AG20443 (cell line): ENCODE measurements at places on chromosomes 16 and 17.
A peak's percentile ranks its signal among the peaks of the same experiment; 100 is the strongest.

DNA sequence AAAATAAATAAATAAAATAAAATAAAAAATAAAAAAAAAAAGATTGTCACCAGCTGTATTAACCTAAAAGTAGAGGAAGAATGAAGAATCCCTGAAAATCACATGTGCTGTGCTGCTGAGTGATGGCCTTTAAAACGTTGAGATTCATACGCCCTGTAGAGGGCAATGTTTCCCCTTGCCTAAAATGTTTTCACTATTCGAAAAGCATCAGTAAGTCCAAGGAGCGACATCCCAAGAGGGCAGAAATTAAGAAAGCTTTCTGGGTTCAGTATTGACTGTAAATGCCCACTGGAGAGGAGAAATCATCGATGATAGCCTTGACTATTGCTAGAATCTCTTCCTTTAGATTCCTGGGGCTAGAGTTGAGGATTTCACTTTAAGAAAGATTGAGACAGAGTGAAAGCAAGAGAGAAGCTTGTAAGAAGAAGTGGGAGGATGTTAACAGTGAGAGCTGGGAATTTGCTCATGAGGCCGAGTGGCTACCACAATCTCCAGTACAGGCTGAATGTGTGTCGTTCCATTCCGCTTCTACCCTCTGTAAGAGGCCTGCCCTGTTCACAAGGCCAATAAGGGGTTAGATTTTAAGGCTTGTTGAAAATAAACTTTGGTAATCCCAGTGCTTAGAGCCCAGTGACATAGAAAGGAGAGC, 170.8 kb upstream of the FAM20A start:
- peak; percentile 72 for DNase-seq

DNA sequence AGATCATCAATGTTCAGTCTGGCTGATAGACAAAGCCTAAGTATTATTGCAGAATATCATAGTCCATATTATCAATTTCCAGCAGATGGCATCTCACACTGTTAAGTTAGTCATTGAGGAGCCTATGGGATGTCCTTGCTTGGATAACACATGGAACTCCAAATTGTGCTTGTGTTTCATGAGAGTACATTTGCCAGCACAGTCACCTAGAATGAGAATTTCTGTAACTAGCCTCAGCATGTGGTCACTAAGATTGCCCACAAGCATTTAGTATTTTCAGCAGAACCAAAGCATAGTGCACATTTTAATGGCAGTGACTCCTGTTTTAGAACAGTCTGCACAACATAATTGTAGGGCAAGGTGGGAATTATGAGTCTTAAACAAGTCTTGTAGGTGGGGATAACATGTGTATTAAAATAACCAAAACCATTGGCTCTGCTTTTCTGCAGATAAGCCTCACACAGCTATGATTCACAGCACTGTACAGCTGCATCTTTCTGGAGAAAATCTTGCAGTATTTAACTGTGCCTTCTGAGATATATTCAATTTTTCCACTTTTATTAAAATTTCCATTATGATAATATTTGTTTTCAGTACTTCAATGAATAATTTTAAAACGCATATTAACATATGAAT, 882.8 kb upstream of the SOX9 start:
- peak; percentile 42 for DNase-seq

GRCh38 chr16:81973737-81974136, 37.5 kb downstream of the SDR42E1 start:
- DNase-seq = no peak

DNA sequence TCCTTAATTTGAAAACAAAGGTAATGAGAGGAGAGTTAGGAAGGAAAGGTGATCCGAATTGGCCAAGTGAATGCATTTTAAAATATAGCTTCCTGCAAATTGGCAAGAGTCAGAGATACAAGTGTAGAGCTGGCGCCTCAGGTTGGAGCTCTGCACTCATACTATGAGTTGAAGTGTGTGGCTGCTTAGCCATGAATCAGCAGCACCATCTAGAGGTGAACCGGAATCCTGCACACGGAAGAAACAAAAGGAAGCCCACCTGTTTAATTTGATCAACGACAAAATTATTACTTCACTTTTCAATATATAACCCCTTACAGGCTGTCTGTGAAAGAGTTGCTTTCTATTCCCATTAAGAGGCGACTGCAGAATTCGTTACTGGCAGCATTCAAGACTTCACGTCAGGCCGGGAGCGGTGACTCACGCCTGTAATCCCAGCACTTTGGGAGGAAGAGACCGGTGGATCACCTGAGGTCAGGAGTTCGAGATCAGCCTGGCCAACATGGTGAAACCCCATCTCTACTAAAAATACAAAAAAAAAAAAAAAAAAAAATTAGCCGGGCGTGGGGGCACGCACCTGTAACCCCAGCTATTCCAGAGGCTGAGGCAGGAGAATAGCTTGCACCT, 1253.7 kb upstream of the CDH8 start:
- DNase-seq = peak; percentile 19

DNA sequence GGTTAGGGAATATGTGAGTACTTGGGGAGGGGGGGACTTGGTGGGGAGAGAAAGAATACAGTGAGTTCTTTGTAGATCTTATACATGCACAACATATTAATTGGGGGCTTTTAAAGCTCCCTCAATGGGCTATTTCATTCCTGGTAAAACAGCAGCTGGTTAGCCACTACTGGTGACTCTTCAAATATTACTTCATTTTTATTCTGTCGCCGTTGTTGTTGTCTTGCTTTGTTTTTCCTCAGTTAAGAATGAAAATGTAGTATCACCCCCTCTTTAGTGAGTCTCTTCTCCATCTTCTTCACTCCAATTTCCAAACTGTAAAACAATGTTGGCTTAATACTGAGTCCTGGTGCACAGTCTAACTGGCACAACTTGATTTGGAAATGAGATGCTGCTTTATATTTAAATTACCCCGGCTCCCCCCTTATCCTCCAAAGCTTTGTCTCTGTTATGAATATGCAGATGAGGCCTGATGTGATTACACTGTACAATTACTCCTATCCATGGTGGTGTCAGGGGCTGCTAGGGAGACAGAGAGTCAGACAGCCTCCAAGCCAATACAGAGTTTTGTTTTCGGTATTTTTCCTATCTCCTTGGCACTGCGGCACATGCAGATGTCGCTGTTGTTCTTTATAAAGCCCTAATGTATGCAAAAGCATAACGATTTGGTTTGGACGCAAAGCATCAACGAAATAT, 256.9 kb upstream of the PMFBP1 start:
- no peak for DNase-seq
